ENCODE measurements at places on chromosomes 3 and 15. TPM values are rescaled to one million over a fixed set of nuclear protein-coding genes. Genes with fewer than 3 reads are reported as not detected.

DNA sequence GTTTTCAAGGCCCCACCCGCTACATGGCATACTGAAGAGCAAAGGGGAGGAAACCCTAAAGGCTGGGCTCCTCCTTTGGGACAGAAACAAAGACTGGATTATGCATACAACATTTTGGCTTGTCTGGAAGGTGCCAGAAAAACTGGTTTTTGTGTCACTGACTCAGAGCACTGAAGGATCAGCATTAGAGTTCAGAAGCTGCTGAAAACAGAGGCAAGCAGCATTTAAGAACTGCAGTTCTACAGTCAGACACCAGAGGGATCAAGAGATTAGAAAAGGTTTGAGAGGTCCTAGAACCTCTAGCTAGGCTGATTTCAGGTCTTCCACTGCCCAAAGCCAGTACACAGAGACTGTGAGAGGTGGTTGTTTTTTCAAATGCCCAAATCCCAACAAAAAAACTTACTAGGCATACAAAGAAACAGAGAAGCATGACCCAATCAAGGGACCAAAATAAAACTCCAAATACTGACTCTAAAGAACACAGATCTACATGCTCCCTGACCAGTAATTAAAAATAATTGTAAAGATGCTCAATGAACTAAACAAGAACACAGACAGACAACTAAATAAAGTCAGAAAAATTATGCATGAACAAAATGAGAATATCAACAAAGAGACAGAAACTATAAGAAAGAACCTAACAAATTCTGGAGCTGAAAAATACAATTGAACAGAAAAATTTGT lies 91.2 kb downstream of the SENP2 start:
- peak; percentile 69 for DNase-seq

DNA sequence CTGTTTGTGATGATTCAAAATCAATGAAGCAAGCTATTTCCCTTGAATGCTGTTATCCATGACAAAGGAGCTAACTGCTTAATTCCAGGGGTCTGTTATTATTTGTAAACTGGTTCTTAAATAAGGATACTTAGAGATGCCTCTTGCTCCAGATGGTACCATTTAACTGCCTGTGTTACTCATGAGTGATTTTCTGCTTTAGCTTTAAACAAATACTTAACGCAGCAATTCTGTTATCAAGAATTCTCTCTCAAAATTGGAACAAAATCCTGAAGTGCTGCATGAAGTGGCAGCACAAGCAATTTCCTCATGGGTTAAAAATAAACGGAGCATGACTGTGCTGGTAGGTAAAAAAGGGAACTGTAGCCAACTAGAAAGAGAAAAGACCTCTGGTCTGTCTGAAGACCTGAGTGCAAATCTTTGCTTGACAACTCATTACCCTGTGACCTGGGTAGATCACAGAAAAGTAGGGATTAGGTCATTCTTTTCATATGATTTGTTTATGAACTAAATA lies 62.5 kb upstream of the GBE1 start:
- DNase-seq, result no peak

- no peak for DNase-seq
Measured at GRCh38 chr3:128597900-128598299, 52.7 kb downstream of the RPN1 start.

DNA sequence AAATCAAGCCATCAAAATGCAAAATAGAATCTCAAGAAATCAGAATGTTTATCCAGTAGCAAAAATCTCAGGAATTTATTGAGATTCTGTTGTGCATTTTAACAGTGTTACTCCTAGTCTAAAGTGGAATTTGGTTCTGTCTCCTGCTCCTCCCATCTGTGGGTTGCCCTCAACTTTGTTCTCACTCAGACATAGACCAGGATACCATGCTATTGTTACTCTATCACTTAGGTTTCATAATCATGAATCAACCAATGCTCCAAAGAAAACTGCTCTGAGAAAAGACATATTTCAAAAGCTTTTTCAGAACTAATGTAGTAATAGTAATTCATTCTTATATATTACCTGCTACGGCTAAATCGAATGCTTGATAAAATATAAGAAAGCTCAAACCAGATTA lies 274.7 kb downstream of the RBMS3 start:
- DNase-seq, result no peak

PLOD2 gene
- 158 TPM for total RNA-seq

DNA sequence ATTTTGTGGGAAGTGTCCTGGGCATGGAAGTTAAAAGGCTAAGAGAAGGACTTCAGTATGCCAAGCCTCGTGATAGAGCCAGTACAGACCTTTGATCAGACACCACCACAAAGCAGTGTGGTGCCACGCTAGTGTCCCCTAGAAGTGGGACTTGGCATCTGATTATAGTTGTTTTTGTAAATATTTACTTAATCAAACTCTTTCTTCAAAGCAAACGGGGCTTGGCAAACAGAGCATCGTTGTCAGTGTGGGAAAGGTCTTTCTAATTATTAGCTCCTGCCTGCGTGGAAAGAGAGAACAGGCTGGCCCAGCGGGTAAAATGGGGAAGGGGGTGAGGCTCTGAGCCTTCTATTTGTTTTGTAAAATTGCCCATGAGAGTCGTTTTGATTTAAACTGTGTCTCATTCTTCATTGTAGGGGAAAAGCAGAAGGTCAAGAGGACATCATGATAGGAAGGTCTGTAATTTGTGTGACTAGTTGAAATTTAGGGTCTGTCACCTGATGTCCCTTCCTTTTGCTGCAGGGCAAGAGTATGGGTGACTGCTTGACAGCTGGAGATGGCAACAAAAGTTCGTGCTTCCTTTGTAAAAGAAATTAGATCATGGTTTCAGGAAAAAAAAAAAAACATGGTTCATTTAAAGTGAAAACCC lies 105.0 kb downstream of the IQCH start:
- no peak for DNase-seq

Data from Panc1 (cell line).